ENCODE measurements at places on chromosomes 5 and 9.
A peak's percentile ranks its signal among the peaks of the same experiment; 100 is the strongest.

DNA sequence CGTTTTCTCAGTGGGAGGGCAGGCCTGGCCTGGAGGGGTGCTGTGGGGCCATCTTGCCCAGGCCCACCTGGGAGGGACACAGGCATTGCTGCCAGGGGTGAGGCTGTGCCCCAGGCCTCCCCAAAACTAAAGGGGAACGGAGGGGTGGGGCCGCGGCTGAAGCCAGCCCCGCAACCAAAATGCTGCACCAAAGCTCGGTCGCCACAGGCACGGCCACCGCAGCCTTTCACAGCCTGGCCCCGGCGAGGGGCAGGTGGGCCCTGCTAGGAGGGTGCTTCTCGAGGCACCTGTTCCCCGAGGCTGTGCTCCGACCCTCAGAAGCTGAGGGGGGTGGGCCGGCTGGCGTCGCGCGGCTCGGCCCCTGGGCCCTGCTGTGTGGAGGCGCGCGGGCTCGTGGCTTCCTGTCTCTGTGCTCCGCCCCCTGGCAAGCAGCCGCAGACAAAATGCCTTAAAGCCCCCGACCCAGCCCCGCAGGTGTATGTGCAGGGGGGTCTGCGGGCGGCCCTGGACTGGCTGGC, 57.6 kb downstream of the JAK2 start:
- no peak for DNase-seq

GRCh38 chr5:173497685-173498084, 118.8 kb downstream of the BOD1 start:
- DNase-seq = no peak

DNA sequence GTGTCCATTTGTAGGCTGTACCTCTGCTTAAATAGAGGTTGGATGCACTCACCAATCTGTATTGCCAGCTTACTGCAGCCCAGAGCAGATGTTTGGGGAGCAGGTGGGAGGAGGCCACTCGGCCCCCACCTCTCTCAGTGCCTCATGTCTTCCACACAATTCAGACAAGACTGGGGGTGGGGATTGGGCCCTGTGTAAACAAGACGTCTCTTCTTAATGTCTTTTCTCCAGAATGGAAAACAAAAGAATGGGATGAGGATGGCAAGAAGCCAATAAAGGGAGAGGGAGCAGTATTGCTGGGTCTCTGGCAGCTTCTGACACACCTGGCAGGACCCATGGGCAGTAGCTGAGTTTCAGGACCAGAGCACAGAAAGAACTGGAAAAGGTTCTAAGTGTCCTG, 64.9 kb downstream of the SIL1 start:
- DNase-seq = no peak

DNA sequence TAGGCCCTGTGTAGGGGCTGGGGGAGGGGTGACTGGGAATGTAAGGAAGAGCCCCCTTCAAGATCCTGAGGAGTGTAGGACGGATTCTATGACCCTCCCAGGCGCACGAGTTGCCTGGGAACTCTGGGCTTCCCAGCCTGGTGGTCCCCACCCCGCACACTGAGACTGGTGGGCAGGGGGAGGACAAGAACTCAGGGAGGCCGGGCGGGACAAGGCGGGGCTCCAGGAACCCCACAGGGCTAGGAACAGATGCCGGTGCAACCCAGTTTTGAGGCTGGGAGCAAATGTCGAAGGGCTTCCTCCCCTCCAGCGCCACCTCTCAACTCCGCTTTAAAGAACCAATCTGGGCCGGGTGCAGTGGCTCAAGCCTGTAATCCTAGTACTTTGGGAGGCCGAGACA, 1.3 kb upstream of the VDAC1 start:
- DNase-seq = no peak

GRCh38 chr5:140967226-140967893, 1.1 kb downstream of the PCDHAC2 start:
- DNase-seq = no peak

- no peak for DNase-seq
These were observed 101.1 kb downstream of the PSD2 start for GRCh38 chr5:139896718-139897117.

- no peak for DNase-seq
These were observed 8.5 kb downstream of the RGMB start for GRCh38 chr5:98781964-98782363.

DNA sequence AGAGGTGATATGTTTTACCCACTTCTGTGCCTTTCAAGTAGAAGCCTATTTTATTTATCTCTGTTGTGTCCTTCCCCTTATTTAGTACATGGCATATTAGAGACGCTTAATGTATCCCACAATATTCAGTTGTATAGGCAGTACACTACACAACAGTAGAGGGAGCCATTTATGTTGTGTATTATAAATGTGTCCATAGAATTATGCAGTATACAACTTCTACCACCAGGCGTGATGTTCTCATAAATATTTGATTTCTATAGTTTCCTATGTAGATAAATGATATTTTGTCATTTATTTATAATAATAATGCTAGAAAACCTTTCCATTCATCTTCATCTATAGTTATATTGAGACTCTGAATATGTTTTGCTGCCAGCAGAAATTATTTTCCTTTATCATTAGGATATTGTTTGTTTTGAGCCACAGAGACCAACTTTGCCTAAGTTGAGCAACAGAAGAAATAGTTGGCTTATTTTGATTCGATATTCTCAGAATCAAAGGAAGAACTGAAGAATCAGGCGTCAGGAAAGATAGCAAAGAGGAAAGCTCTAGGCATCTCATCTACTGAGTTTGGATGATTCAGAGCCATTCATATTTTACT, 81.7 kb downstream of the ADAMTS19 start:
- DNase-seq = peak; percentile 85

DNA sequence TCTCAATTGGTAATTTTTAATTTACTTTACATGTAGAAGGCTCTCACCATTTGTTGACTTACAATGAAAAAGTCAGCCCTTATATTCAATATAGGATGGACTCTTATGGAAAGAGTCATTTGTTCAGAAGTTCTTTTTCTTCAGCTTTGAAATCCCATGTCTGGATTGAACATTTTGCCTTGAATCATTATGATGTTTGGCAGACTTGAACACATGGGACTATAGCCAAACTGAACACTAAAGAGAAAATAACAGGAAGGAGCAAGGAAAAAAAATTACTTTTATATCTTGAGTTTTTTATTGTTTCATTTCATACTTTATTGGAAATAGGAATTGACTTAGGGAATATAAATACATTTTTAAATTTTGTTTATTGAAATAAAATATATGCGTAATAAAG, 1503.0 kb downstream of the EFNA5 start:
- DNase-seq = no peak

GRCh38 chr5:136057401-136058038, 28.7 kb downstream of the TGFBI start:
- DNase-seq = peak; percentile 65

GRCh38 chr5:17315710-17316221, 98.3 kb downstream of the BASP1 start:
- DNase-seq = no peak

DNA sequence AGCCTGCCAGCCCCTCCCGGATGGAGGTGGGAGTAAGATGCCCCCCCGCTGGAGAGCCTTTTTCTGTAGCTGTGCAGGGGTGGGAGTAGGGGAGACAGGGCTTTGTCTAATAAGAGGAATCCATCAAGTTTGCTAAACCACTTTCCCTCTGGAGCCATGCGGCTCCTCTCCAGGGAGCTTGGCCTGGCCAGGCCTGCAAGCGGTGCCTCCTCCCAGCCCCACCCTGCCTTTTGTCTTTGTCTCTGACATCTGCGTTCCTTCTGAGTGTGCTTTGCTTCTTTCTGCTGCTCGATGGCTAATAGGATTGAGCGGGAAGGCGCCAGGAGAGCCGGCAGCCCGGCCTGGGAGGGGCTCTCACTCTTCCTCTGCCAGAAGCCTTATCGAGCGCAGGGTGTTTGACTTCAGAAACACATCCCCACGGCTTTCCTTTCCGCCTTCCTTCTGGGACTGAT, 26.7 kb upstream of the FCN1 start:
- no peak for DNase-seq

GRCh38 chr5:58156973-58157701, 302.7 kb downstream of the PLK2 start:
- no peak for DNase-seq

GRCh38 chr5:139108063-139108824, 89.9 kb downstream of the SIL1 start:
- DNase-seq = no peak

DNA sequence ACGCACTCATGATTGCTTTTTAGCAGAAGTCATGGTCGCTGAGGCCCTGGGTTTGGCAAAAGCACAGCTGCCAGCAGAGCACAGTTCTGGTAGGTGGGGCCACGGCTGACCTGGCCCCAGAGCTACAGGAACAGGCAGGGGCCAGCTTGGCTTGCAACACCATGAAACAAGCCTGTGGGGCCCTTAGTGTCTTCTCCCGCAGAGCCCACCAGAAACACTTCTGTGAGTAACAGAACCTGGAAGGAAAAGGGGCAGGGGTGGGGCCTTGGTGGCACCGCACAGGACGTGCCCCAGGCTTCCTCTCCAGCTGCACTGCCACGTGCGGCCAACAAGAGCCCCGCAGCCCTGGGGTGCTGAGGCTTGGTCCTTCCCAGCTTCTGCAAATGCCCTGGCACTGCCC, 4.8 kb downstream of the ASB6 start:
- no peak for DNase-seq

GRCh38 chr5:35052838-35053237, 5.1 kb upstream of the AGXT2 start:
- no peak for DNase-seq

- no peak for DNase-seq
These were observed 230.6 kb downstream of the GNA14 start for GRCh38 chr9:77417566-77417965.

GRCh38 chr5:88770276-88771257, 112.4 kb downstream of the MEF2C start:
- DNase-seq = no peak

GRCh38 chr5:181188700-181189362, 16.2 kb downstream of the TRIM7 start:
- DNase-seq = no peak

- DNase-seq = no peak
These were observed 59.2 kb downstream of the WNK2 start for GRCh38 chr9:93243112-93243511.

- no peak for DNase-seq
These were observed 170.2 kb downstream of the TRIM32 start for GRCh38 chr9:116857321-116857720.

DNA sequence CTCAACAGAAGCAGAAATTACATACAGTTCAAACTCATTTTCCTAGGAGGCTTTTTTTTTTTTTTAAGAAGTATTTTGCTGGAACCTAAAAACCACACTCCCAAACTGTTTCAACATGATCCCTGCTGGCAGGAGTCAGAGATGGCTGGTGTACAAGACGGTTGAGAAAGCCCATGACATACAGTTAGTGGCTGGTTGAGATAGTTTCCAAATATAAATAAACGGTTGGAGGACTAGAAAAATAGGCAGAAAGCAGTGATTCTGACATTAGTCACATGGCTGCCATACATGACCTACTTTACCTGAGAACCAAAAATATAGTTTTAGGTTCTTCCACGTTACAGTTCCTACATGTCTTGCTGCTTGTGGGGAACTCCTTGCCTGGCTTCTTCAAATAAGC, 31.7 kb upstream of the BASP1 start:
- peak; percentile 88 for DNase-seq

- no peak for DNase-seq
These were observed 2.0 kb upstream of the RXFP3 start for GRCh38 chr5:33934176-33934575.

GRCh38 chr5:175672976-175673648, 15.2 kb downstream of the HRH2 start:
- no peak for DNase-seq

DNA sequence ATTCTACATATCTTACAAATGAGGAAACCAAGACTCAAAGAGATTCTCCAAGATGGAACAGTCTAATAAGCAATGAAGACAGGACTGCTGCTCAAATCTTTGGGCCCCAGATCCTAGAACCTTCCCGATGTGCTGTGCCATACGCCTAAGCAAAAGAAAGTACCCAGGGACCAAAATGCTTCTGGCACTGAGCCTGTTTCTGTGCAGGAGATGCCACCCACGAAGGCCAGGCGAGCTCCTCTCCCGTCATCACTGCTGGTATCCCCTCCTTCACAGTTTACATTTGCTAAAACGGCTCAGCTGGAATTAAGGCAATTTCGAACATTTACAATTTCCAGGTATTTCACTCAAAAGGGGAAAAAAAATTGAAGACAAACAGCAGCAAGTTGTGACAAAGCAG, 277.5 kb downstream of the DENND1A start:
- DNase-seq = no peak

GRCh38 chr5:65672796-65673195, 48.0 kb downstream of the SHLD3 start:
- peak; percentile 11 for DNase-seq

DNA sequence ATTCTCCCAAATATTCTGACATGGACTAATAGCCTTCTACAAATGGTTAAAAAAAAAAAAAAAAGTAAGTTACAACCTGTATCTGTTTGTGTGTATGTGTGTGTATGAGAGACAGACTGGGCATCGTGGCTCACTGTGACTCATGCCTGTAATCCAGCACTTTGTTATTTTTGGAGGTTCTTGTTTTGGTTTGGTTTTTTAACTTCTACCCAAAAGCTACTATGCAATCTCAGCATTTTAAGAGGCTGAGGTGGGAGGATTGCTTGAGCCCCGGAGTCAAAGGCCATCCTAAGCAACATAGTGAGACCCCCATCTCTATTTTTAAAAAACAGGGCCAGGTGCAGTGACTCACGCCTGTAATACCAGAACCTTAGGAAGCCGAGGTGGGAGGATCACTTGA, 17.6 kb upstream of the HAVCR1 start:
- no peak for DNase-seq

GRCh38 chr9:91809581-91810285, 140.3 kb downstream of the ROR2 start:
- DNase-seq = no peak

GRCh38 chr5:72293495-72294055, 26.5 kb downstream of the MRPS27 start:
- DNase-seq = no peak

GRCh38 chr9:116030517-116030916, 123.1 kb upstream of the PAPPA start:
- DNase-seq = no peak

- DNase-seq = no peak
These were observed 246.4 kb downstream of the FAM114A2 start for GRCh38 chr5:153792305-153792704.

GRCh38 chr5:45093377-45093776, 284.6 kb downstream of the MRPS30 start:
- DNase-seq = no peak

- no peak for DNase-seq
These were observed 106.8 kb downstream of the NUDT12 start for GRCh38 chr5:103455796-103456195.

DNA sequence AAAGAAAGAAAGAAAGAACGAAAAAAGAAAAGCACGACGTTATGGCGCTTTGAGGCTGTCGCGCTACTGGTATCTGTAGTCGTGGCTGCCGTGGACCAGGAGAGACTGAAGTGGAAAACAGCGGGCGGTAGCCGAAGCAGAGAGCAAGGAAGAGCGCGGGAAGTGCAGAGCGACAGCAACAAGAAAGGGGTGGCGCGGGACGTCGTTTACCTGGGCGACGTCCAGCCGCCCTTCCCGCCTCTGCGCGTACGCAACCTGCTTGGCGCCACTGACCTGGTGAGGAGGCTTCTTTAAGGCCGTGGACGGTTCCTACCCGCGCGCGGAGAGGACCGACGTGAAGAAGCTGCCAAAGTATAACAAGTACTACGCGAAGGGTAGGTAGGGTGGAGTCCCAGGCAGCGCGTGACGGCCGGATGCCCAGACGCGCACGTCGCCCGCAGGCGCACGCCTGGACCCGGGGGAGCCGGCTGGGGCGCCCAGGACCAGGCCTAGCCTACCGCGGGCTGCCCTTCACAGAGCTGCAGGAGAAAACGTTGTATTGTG, 15.4 kb downstream of the CCL28 start:
- no peak for DNase-seq

- DNase-seq = no peak
These were observed 20.9 kb downstream of the RFK start for GRCh38 chr9:76373173-76373783.

- no peak for DNase-seq
These were observed 116.6 kb downstream of the KLHL3 start for GRCh38 chr5:137619191-137619870.

All from Kasumi-1 (cell line).